Astrocyte (in vitro differentiated cells and primary cell): ENCODE measurements at places on chromosomes 3 and 15.
A peak's percentile ranks its signal among the peaks of the same experiment; 100 is the strongest.

DNA sequence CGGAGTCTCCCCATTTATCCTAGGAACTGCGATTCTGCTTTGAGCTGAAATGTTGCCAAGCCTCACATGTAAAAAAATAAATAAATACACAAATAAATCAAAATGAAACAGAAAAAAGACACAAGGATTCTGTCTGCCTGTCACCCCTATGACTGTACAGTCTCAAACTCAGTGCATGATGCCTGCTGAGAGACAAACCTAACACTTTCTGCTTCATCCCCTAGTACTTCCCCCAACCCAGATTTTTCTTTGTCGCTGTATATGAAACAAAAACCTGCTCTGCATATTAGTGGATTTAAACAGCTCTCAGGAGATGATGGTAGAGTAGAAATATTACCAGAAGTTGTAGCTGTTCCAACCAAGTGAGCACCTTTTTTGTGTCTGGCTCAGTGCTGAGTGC is 530.7 kb upstream of the CFAP20DC start:
- DNase-seq, result no peak

GRCh38 chr3:34256021-34256420 is 457.6 kb downstream of the PDCD6IP start:
- no peak for DNase-seq

DNA sequence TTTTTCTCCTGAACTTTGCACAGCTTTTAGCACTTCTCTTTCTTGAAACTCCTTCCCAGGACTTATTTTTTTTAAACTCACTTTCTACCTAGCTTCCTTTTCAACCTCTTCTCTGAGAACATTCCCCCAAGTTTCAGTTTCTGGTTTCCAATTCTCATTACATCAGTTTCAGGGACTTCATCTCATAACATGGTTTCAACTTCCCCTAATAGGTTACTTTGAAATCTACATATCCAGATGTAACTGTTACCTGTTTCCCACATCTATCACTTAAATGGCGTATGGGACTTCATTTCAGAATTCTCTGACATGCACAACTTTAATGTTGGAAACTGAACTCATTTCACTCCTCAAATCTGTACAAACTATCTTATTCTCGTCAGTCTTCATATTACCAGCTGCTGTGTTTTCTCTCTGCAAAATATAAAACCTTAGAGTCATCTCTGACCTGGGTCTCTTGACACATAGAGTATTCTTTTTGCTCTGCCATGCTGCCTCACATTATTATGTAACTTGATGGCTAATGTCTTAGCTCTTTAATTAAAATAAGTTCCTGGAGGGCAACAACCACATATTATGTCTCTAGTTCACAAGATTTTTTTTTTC is 58.4 kb downstream of the NME9 start:
- no peak for DNase-seq

GRCh38 chr3:146544929-146545528 is 622 bp upstream of the PLSCR1 start:
- no peak for DNase-seq

DNA sequence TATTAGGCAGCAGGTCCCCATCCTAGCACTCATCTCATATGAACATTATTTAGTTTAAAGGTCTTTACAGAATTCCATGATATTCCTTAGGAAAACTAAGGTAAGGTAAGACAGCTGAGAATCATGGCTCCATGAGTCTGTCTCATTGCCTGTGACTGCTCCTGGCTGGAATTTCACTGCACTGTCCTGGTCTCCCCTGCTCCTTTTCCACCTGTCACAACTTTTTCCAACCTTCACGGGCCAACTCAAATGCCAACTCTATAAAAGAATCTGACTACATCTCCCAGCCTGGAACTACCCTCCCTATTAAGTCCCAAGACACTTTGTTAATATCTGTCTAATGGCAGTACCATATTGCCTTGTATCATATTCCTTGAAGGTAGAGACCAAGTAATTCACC is 7.6 kb downstream of the CNBP start:
- no peak for DNase-seq

DNA sequence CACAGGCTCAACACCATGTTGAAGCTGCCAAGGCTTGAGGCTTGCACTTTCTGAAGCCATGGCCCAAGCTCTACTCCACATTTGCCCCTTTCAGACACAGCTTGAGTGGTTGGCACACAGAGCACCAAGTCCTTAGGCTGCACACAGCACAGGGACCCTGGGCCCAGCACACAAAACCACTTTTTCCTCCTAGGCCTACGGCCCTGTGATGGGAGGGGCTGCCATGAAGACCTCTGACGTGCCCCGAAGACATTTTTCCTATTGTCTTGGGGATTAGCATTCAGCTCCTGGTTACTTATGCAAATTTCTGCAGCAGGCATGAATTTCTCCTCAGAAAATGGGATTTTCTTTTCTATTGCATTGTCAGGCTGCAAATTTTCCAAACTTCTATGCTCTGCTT is 445.5 kb downstream of the NLGN1 start:
- no peak for DNase-seq

DNA sequence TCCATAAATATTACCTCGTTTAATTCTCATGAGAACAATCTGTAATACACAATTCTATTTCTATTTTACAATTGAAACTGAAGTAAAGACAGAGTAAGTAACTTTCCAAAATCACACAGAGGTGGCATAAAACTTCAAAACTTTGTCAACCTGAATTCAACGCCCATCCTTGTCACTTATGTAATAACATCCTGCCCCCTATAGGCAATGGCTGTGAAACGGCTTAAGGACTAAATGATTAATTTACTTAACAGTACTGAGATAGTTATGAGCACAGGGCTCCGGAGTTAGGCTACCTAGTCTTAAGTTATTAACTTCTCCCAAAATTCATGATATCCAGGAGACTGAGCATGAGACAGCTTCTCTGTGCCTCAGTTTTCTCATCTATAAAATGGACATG is 293.1 kb upstream of the CHRM5 start:
- DNase-seq, result peak; percentile 2

GRCh38 chr3:130276203-130276803 is 69.2 kb upstream of the COL6A5 start:
- DNase-seq, result peak; percentile 24

GRCh38 chr15:52280326-52281084 is 15.1 kb downstream of the MYO5C start:
- no peak for DNase-seq

DNA sequence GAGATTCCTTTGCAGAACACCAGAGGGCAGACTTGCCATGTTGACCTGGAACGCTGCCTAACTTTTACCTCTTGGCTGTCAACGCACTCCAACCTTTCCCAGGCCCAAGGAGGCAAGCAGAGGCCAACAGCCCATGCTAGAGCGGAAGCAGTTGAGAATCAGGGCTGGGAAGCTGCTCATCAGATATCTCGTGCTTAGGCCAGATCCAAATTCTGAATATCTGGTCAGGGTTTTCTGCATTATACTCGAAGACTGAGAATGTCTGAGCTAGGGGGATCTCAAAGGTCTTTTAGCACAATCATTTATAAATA is 2.5 kb downstream of the XIRP1 start:
- peak; percentile 36 for DNase-seq

DNA sequence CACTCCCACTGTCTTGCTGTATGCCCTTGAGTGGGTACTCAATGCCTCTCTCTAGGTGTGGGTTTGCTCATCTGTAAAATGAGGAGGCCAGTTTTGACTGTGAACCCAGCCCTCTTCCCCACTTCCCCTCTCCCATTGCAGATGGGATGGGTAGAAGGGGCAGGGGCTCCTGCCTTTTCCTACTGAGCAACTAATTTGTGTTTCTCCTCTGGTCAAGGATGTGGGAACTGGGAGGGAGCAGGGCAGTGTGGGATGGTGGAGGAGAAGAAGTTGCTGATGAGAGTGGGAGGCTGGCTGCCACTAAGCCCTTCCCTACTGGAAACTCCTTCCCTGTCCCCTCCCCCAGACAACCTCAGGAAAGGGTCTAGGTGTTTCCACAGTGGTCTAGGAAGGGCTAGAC is 20.1 kb upstream of the ANKDD1A start:
- no peak for DNase-seq

GRCh38 chr3:133859381-133860234 is 36.1 kb downstream of the RAB6B start:
- no peak for DNase-seq

- DNase-seq, result no peak
Measured at GRCh38 chr3:116947809-116948208, 238.2 kb downstream of the TUSC7 start.

DNA sequence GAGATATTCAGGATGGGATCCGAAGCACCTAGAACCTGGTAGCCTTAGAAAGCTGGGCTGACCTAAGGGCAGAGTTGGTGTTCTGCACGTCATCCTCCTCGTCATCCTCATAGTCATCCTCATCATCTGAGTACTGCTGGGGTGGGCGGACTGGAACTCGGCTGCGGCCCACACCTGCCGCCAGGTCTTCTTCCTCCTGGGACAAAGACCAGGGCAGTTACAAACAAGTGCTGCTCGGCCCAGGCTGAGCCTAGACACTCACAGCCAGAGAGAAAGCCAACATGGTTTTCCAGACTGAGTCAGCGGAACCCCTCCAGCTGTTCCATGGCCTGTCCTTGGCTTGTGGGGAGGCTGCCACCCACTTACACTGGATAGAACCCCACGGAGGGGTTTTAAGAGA is 40.5 kb downstream of the SEMA3G start:
- DNase-seq, result no peak

DNA sequence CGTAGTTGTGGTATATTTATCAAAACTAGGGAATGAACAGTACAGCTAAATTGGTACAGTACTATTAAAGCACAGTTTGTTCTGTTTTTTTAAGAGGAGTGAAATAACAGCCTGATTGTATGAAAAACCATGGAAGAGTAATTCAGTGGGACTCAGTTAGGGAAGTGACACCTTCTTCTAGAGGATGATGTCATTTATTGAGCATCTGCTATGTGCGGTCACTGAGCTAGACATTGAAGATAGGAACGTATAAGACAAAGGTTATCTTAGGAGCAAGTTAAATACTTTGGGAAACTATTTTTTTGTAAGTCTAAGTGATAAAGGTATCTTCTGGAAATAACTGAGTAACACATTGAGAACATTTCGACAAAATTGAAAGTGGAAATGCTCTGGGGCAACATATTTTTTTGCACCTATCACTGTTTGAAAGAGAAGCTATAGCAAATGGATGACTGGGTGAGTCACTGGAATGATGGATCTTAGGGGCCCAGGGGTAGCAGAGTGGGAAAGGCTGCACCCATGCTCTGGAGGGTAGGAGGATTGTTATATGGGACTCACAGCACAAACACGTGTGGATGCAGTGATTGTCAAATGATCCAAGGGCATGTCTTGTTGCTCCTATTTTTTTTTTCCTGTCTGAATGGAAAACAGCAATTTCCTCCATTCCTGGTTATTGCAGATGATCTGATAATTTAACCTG is 43.0 kb downstream of the OXNAD1 start:
- DNase-seq, result no peak

DNA sequence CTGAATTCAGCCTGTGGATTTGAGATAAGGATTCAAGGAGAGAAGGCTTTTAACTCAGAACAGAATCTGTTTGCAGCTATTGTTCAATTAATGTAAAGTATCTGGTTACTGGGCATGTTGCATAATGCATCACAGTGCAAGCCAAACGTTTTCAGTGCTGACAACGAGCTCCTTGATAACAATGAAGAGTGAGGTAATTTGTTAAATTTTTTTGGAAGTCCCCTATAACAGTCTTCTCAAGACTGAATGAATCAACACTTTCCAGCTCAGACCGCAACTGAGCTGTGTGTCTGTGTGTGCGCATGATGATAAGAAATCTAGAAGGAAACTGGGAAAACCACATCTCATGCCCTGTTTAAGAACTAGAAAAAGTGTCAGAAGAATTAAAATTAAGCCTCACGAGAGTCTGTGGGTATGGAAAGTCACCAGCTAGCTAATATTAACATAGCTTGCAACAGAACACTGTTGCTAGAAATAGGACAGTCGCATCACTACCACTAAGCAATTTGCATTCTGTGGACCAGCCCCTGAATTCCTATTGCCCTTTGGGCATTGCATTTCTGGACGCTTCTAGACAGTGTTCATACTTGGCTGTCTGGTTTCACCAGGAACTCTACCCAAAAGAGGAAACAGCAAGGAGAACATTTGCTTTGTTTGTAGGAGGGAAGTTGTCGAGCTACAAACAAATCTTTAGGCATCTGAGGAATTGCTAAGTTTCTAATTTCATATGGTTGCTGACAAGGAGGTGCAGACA is 43.7 kb upstream of the ATP2C1 start:
- DNase-seq, result peak; percentile 97

- peak; percentile 81 for DNase-seq
Measured at GRCh38 chr15:47717036-47717612, at the start of gene SEMA6D. Gene SEMA6D, plus strand, starts transcription at chr15:47717505. Its CDS starts 42,294 bp downstream, at chr15:47759799.

DNA sequence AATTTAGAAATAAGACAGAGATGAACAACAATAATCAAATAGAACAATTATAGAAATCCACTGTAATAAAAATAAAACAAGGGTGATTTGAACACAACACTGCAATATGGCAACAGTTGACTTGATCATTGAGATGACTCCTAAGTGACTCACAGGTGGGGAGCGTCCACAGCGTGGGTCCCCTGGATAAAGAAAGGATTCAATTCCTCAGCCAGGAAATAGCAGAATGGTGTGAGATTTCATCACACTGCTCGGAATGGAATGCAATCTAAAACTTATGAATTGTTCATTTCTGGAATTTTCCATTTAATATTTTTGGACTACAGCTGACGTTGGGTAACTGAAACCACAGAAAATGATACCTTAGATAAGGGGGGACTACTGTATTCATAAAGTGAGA is 82.0 kb downstream of the CNTN3 start:
- DNase-seq, result peak; percentile 69

DNA sequence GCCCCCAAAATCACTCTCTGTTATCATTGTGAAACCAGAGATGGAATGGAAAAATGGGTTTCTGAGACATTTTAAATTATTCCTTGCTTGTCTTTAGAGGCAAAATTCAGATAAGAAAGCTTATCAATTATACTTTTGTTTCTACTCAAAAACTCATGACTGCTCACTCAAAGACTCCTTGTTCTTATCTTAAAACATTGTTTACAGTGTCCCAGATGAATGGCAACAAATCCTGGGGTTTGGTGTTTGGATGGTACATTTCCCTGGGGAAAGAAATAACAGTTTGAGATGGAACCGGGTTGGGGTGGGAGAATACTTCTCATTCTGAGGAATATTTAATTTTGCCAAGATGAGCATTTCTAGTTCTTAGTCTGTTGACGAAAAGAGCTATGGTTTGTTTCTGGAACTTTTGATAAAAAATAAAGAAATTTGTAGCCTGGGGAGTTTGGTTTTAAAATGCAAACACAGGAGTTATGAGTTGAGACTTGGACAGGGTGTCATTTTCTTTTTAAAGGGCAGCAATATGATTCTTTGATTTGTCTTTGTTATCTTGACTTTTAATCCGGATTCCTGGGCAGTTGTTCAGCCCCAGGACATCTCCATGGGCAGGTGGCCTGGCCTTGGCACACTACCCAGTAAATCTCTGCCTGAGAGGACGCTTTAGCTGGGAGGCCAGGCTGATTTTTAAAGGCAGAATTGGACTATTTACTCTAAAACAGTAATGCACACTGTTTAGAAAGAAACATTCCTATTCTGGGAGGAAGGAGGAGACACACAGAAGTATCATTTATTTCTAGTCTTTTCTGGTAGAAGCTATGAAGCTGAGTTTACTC is 32.4 kb downstream of the BTD start:
- DNase-seq, result peak; percentile 41

DNA sequence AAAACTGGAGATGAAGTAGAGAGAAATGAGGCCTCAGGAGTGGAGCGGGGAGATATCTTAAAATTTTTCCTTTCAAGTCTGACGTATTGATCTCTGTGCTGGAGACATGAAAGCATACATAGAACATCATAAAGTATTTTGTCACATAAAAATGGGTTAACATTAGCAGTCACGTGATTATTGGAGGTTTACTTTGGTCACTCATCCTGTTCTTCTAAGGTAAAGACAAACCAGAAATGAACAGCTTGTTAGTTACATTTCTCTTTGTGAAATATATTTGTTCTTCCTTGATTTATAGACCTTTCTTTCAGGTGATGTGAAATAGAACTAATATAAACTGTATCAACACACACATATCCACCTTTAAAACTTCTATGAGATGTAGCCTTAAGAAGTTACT is 324.1 kb downstream of the SQOR start:
- no peak for DNase-seq
